ENCODE measurements at places on chromosomes 3 and 15.

DNA sequence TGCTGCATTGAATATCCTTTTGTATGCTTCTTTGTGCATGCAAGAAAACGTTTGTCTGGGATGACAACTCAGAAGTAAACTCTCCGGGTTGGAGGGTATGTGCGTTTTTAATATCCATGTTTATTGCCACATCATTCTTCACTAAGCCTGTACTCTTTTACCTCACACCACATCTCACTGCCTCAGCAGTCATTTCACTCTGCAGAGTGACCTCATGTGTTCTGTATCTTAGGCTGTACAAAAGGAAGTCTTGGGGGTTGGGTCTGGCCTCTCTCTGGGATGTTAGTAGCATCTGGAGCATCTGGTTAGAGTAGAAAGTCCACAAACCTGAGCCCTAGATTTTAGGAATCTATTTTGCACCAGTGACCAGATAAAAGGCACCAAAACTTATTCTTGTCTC is 16.1 kb downstream of the CACNA1D start:
- no peak overlapping the region for H3K4me3 ChIP-seq
- H3K36me3 ChIP-seq = no peaks in the 10 kb centered on the region
- no peaks in the 10 kb centered on the region for H3K4me1 ChIP-seq
- no peaks in the 10 kb centered on the region for H3K27me3 ChIP-seq
- no peak for DNase-seq
- H3K27ac ChIP-seq = no peak overlapping the region

DNA sequence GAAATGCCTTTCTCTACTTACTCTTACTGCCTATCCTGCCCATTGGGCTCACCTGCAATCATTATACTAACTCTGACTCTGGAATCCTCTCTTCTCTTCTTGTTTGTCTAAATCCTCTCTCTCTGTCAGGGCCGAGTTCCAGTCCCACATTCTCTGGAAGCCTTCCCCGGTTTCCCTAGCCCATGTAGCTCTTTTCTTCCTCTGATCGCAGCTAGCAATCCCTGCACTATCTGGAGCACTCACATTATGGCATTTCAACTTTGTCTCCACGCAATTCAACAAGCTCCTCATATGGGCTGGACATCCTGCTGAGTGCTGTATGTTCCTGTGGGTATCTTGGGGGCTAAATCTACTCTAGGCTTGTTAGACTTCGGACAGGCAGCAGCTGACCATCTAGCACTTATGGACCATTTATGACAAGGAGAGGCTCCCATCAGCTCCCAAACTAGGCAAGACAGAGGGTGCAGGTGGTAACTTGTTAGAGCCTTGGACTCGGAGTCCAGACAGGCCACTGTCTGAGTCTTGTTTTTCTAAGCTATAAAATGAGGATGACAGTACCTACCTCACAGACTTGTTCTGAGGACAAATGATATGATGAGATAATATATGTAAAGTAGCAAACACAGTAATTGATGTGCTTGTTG is 58.3 kb downstream of the EPHB3 start:
- H3K27ac ChIP-seq = no peak overlapping the region
- DNase-seq = no peak
- H3K27me3 ChIP-seq = no peaks in the 10 kb centered on the region
- no peaks in the 10 kb centered on the region for H3K4me1 ChIP-seq
- no peak overlapping the region for H3K4me3 ChIP-seq
- no peaks in the 10 kb centered on the region for H3K36me3 ChIP-seq

DNA sequence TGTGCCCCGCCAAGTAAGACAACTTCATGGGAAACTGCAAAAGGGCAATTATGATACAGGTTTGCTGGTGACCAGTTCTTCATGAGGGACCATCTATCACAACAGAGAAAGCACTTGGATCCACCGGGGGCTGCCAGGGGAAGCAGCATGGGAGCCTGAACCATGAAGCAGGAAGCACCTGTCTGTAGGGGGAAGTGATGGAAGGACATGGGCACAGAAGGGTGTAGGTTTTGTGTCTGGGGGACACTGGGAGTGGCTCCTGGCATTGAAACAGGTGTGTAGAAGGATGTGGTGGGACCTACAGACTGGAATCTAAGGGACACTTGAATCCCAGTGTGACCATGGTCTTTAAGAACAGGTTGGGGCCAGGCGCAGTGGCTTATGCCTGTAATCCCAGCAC is 22.6 kb downstream of the MKRN2 start:
- no peak for DNase-seq
- H3K27me3 ChIP-seq = no peaks in the 10 kb centered on the region
- no peak overlapping the region for H3K27ac ChIP-seq
- H3K36me3 ChIP-seq = peaks cover 29% of the 10 kb centered on the region
- no peak overlapping the region for H3K4me3 ChIP-seq

GRCh38 chr3:74080056-74080461 is 455.3 kb upstream of the PDZRN3 start:
- no peaks in the 10 kb centered on the region for H3K4me1 ChIP-seq
- no peak for DNase-seq
- no peak overlapping the region for H3K27ac ChIP-seq
- no peaks in the 10 kb centered on the region for H3K36me3 ChIP-seq

DNA sequence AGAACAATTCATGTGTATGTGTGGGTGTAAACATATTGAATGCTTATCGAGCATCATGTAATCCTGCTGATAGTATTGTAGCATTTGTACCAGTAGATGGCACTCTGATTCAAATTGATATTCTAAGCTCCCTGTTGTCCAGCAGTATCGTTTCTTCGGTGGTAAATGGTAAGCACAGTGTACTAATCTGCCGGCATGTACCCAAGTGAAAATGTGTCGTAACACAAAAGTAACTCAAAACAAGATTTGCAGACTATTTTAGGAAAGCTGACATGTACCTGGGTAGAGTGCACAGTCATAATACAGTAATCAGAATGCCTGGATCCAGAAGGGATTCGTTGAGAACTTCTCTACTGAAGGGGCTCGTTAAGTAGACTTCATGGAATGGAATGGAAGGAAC is 31.7 kb upstream of the MNS1 start:
- H3K27ac ChIP-seq = no peak overlapping the region
- DNase-seq = no peak
- H3K36me3 ChIP-seq = no peaks in the 10 kb centered on the region
- no peak overlapping the region for H3K4me3 ChIP-seq

DNA sequence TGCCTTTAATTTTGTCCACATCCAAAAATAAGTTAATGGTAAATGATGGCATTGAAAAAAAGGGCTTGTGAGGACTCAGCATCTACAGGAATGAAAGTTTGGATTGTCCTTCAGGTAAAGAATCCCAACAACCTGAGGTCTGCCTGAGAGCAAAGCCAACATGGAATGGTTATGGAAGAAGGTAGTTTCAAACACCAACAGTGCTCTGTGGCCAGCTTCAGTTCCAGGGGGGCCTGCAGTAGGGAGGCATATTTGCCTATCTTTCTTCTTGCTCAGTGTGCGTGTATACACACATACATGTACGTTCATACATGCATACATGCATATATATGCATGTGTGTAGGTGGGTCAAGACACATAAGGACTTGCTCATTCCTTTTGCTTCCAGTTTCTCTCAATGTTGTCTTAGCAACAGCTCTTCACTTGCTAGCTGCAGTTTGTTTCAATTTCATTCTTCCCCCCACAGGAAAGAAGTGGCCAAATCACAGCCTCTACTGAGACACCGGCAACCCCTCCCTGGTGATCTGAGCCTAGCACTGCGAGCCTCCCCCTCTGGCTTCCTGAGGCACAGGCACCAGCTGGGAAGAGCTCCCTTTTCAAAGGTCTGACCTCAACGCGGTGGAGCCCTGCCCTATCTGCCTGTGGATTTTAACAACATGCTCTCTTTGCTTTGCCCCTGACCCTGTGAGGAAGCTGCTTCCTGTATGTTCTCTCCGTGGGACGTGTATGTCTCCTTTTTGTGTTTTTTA is 146.2 kb downstream of the KLF13 start:
- no peaks in the 10 kb centered on the region for H3K27me3 ChIP-seq
- H3K36me3 ChIP-seq = no peaks in the 10 kb centered on the region
- DNase-seq = no peak
- no peak overlapping the region for H3K4me3 ChIP-seq
- H3K27ac ChIP-seq = no peak overlapping the region
- H3K4me1 ChIP-seq = no peaks in the 10 kb centered on the region

DNA sequence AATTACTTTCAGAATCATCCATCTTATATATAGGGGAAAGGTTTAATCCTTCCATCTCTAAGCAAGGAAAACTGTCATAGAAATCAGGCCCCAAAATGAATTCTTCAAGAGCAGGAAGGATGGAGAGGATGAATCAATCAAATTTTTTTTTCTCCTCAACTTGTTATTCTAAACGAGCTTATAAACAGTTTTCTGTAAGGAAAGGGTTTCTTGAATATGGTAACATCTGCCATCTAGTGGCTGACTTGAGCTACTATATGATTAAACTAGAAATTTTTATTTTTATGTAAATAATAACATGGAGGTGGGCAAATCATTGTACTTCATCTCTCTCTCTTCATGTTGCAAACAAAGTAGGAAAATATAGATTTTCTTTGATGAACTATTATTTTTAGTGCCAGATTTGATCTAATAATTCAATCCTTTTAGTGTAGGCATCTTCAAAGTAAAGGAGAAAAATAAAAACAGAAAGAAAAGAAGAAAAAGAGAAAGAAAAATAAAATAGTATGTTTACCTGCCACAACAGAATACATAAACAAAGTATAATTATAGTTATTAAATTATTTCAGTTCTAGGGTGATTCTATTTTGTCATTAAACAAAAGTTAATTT is 146.6 kb downstream of the SERPINI1 start:
- DNase-seq = no peak
- no peak overlapping the region for H3K27ac ChIP-seq
- H3K4me3 ChIP-seq = no peak overlapping the region
- H3K4me1 ChIP-seq = no peaks in the 10 kb centered on the region
- H3K36me3 ChIP-seq = no peaks in the 10 kb centered on the region

DNA sequence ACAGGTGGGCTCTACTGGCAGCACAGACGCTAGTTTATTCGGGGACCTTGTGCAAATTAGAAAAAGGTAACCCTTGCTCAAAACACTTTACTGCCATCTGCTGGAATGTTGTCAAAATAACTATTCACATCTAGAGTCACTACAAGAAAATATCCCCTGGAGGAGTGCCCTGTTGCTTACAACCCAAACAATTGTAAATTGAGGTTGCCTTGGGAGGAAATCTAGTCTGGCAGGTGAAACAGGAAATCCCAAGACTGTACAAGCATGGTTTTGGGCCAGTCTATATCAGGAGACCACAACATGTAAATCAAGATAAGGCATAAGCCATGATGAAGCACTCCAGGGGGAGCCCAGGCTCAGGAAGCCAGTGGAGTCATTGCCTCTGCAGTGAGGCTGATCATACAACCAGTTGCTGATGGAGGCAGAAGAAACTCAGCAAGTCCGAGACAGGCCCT is 136.8 kb upstream of the ACP3 start:
- DNase-seq = peak; percentile 47
- H3K27ac ChIP-seq = no peak overlapping the region
- H3K27me3 ChIP-seq = no peaks in the 10 kb centered on the region
- H3K4me3 ChIP-seq = no peak overlapping the region

- no peaks in the 10 kb centered on the region for H3K36me3 ChIP-seq
- H3K4me1 ChIP-seq = peaks cover 2% of the 10 kb centered on the region
- H3K27me3 ChIP-seq = no peaks in the 10 kb centered on the region
- H3K4me3 ChIP-seq = no peak overlapping the region
- no peak for DNase-seq
- no peak overlapping the region for H3K27ac ChIP-seq
Measured at GRCh38 chr15:90192961-90193786, 8.0 kb upstream of the SEMA4B start.

DNA sequence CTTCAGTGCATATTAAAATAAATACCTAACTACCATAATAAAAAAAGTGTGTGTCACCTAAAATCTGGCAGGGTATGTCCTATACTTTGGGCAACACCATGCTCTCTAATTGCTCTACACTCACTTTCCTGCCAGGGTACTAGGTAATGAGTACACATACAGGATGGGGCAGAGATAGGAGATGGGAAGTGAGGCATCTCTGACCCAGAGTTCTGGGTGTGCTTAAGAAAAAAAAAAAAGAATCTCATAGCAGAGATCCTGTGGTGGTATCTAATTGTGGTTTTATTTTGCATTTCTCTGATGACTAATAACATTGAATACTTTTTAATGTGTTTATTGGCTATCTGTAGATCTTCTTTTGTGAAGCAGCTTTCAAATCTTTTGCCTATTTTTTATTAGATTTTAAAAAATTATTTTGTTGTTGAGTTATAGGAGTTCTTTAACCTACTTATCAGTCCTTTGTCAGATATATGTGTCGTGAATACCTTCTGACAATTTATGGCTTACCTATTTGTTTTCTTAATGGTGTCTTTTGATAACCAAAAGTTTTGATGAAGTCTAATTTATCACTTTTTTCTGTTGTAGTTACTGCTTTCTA is 48.0 kb downstream of the EEFSEC start:
- H3K4me3 ChIP-seq = no peak overlapping the region
- H3K4me1 ChIP-seq = peaks cover 2% of the 10 kb centered on the region
- no peaks in the 10 kb centered on the region for H3K27me3 ChIP-seq
- no peak overlapping the region for H3K27ac ChIP-seq
- H3K36me3 ChIP-seq = no peaks in the 10 kb centered on the region

DNA sequence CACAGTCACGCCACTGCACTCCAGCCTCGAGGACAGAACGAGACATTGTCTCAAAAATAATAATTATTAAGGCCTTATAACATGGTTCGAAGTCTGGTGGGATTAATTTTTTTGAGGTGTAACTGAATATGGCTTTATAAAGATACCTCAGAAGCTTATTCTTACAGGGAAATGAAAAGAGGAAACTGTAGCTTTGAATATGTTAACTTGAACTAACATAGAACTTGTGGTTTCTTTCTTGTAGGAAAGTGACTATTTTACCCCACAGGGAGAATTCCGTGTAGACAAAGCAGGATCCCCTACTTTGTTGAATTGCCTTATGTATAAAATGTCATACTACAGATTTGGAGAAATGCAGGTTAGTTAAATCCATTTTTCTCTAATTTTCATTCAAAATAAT is 96.3 kb downstream of the STT3B start:
- 0 out of 2 replicates have a peak, but pooled peaks cover 4% of the 10 kb centered on the region for H3K36me3 ChIP-seq
- H3K27ac ChIP-seq = no peak overlapping the region
- H3K4me1 ChIP-seq = no peaks in the 10 kb centered on the region
- no peak overlapping the region for H3K4me3 ChIP-seq

GRCh38 chr15:100772892-100773520 is 106.6 kb upstream of the ALDH1A3 start:
- H3K27ac ChIP-seq = no peak overlapping the region
- H3K4me3 ChIP-seq = no peak overlapping the region
- no peaks in the 10 kb centered on the region for H3K27me3 ChIP-seq
- H3K36me3 ChIP-seq = no peaks in the 10 kb centered on the region
- no peak for DNase-seq

DNA sequence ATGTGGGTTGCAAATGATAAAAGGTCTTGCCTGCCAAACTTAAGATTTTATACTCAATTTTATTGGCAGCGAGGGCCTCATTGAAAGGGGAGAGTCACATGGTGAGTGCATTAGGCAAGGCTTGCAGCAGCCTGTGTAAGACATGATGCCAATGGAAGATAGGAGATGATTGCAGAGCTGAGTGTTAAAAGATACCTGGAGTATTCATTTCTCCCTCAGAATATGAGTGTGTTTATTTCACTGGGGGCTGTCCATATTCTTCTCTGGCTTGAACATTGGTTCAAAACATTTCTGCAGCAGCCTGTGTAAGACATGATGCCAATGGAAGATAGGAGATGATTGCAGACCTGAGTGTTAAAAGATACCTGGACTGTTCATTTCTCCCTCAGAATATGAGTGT is 165.2 kb upstream of the NUDT16 start:
- no peaks in the 10 kb centered on the region for H3K27me3 ChIP-seq
- H3K4me1 ChIP-seq = peaks cover 7% of the 10 kb centered on the region
- H3K27ac ChIP-seq = no peak overlapping the region
- H3K4me3 ChIP-seq = no peak overlapping the region
- DNase-seq = no peak
- H3K36me3 ChIP-seq = no peaks in the 10 kb centered on the region

Data from H1 (cell line).